SW 1271 (cell line): ENCODE measurements at places on chromosomes 6 and 20.

DNA sequence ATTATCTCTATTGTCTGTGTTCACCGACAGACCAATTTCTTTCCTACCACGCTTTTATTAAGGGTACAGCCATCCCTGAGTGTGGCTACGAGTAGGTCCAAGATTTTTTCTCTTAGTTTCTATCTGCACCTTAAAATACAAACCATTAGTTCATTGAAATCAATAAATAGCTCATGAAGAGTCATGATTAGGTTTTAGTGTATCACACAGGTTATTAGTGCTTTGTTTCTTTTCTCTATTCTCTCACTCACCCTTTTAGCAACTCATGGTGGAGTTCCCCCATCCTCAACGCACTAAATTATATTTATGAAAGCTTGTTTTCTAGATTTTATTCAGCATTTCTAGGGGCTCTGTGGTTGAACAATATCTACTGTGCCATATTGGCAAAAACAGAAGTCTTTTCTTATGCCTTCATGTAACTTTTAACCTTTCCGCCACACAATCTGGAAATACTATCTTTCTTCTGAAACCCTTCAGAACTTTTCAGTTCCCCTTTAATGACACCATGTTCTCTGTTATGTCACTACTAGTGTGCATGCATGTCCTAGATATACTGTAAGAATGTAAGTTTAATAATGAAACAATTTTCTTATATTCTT, 128.2 kb upstream of the LAMA2 start:
- no peak for DNase-seq

GRCh38 chr20:20655883-20656282, 56.6 kb downstream of the RALGAPA2 start:
- DNase-seq = no peak

- DNase-seq = no peak
These were observed 41.4 kb downstream of the MAP3K7 start for GRCh38 chr6:90545448-90545847.

DNA sequence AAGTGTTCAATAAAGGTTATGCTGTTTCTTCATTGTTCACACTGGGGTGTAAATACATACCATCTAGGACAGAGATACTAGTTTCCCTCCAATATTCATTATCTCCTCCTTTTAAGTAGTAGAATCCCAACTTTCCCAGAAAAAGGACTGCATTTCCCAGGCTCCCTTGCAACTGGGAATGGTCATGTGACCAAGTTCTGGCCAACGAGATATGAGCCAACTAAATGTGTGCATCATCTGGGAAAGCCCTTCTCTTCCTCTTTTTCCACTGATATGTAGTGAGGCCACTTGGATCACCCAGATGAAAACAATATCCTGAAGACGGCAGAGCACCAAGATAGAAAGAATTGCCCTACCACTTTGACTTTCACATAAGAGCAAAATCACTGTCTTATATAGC, 97.9 kb upstream of the PTPRT start:
- DNase-seq = no peak

DNA sequence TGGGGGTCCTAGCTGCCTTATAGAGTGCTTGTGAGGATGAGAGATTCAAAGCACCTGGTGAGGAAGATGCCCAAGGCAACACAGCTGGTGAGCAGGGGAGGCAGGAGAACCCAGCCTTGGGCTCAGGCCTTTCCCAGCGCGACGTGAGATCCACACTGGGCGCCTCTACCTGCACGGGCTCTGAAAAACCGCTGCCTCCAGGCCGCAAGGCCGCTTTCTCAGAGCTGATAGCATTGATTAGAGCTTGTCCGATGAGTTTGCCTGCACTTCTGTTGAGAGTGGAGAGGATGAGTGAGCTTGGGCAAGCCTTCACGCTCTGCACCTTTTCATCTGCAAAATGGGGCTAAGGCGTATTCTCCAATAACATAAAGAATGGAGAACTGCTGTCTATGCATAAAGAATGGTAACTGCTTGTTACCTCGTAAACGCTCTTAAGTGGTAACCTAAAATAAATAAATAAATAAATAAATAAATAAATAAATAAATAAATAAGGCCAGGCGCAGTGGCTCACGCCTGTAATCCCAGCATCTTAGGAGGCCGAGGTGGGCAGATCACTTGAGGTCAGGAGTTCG, 916 bp downstream of the PABPC1L start:
- DNase-seq = no peak

DNA sequence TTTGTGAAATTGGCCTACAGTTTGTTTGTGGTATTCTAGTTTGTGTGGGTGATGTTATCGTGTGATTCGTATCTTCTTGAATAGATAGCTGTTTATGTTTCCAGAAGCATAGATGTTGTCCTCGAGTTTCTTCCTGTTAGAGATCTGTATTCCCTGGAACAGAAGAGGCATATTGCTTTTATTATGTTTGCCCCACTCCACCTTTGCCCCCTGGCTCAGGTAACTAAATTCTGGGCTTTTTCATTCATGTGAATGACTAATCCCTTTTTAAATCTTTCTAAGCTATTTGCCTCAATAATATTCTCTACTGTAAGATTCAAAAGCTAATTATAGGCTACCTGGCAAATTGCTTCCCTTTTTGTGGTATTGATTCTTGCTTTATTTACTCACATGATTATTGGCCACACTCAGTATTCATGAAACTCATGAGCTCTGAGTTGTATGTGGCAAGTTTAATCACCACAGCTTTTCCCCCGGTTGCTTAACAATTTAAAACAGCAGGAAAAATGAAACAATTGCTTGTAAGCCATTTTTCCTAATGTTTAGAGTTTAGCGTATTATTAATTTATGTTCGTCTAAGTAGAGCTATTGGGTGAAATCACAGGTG, 12.6 kb downstream of the RNF217 start:
- no peak for DNase-seq

DNA sequence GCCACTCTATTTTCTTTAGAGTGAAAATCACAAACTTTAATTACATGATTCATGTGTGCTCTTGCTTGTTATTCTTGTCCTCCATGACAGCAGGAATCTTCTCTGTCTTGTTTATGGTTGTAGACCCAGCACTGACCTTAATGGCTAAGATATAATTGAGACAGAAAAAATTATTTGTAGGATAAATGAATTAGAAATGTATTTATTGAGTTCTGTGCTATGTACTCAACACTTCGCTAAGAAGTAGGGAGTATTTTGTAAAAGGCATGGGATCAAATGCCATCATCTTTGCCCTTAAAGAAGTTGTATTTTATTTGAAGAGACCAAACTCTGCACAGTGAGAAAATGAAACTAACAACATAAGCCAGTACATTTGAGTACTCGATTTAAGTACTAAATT, 71.2 kb downstream of the CBLN4 start:
- DNase-seq = no peak

DNA sequence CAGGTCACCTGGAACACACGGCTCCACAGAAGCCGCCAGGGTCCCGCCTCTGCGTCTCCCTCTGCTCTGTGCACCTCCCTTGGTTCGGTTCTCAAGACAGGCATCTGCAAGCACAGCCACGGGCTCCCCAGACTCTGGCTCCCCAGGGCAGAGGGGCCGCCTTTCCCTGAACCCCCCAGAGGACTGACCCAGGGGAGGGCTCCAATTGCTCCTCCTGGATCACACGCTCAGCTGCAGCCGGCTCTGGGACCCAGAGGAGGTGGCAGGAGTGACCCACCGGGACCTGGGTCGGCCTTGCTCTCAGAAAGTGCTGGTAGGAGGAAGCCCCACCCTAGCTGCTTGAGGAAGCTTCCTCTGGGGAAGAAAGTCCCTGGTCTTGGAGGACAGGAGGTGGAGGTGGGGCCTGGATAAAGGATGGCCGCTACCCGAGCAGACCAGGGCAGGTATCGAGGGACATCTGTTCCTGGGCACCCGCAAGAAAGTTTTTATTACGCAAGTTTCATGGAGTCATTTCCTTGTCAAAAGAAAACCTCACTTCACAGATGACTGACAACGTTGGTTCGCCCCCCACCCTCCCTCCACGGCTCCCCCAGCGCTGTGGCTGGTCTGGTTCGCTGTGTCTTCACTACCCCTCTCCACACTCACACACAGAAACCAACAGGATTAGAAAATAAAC, 103.9 kb upstream of the AFDN start:
- DNase-seq = no peak

GRCh38 chr20:64067733-64068307, 4.8 kb downstream of the TCEA2 start:
- DNase-seq = no peak

DNA sequence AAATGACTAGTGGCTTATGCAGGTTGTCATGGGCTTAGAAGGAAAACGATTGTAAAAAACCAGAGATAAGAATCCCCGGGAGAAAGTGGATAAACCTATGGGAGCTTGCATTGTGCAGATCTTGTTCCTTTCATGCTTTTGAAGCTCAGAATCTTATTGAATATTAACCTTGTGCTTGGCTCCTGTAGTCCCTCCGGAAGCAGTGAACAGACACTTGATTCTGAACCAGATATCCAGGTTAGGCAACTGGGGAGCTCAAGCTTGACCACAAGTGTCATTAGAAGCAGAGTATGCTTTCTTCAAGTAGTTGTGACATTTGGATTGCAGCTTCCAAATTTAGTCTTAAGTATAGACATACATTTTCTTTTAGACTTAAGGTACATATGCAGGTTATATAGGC, 212.6 kb upstream of the MOCS1 start:
- DNase-seq = no peak

DNA sequence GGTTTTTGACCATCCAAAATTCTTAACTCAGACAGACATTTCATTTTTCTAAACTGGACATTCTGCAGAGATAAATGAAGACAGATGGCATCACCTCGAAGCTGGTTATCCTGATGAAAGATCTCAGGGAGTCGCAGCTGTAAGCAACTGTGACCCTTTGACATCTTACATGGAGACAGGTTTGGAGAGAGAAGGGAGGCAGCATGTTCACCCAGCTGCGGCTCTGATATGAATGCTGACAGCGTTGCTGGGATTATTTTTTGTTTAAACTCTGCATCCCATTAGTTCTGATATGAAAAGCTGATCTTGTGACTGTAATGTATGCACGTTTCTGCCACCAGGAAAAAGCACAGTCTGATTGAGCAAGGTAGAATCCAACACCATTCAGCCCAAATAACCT, 89.4 kb downstream of the C6orf118 start:
- no peak for DNase-seq

DNA sequence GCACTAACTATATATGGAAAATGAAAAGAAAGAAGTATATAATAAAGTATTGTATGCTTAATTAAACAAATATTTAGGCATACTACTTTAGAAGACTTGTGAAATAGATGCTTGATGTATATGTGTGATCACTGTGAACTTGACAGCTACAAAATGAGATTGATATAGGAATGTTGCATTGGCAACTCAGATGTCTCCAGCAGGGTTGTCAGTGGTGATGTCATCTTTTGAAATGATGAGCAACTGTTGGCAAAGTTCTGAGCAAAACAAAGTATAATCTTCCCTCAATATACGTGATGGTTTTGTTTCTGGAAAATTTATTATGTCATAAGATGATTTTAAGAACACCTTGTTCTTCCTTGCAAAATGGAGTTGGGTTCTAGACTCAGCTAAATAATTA, 133.8 kb downstream of the ARID1B start:
- DNase-seq = no peak

GRCh38 chr6:9095729-9096128, 660.4 kb upstream of the SLC35B3 start:
- no peak for DNase-seq

GRCh38 chr20:47817573-47817972, 32.3 kb upstream of the SULF2 start:
- no peak for DNase-seq

- DNase-seq = peak; percentile 70
These were observed 224.8 kb upstream of the MARCKS start for GRCh38 chr6:113632220-113632864.

DNA sequence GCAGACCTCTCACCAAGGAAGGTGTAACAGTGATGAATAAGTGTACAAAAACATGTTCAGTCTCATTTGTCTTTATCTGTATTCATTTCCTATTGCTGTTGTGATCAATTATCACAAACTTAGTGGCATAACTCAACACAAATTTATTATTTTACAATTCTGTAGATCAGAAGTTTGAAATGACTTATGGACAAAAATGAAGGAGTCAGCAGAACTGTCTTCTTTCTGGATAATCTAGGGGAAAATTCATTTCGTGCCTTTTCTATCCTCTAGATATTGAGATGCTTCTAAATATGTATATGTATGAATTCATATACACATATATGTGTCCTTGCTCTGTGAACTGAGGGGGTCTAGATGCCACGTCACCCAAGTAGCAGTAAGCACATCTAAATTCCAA, 663.1 kb upstream of the MARCKS start:
- no peak for DNase-seq

- no peak for DNase-seq
These were observed 92.0 kb upstream of the PRDM1 start for GRCh38 chr6:105994118-105994590.

DNA sequence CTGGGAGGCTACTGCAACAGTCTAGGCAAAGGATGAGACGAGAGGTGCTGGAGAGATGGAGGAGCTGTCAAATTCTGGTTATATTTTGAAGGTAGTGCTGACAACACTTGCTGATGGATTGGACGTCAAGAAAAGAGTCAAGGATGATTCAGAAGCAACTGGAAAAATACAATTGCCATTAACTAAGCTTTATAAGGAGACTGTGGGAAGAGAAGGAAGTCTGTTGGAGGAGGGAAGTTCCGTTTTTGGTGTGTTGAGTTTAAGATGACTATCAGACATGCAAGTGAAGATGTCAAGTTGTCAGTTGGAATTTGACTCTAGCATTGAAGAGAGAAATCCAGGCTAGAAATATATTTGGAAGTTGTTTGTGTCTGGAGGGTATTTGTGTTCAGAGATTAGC, 358.1 kb downstream of the RNGTT start:
- no peak for DNase-seq

DNA sequence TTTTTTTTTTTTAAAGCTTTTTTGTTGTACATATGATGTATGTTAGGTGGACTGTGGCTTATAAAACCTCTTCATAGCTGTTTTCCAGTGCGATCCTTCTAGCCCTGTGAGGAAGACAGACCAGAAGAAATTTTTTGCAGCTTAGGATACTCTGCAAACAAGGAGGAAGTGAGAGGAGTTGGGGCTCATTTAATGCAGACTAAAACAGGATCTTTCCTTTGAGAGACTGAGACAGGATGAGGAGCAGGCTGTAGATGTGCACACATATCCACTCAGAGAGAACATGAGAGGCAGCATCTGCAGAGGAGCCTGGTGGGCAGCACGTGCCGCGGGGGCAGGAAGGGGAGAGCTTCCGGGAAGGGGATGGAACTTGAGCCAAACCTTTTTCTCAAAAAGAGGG, 45.7 kb downstream of the PPARD start:
- DNase-seq = no peak

GRCh38 chr20:33298391-33298790, 15.4 kb downstream of the BPIFB1 start:
- DNase-seq = no peak
